DMS79 treated with DMSO at 0.1 percent for 48 hours (cell line): ENCODE measurements at places on chromosomes 12 and 14.
A peak's percentile ranks its signal among the peaks of the same experiment; 100 is the strongest.

GRCh38 chr12:79415746-79416435 lies 274.9 kb downstream of the PAWR start:
- DNase-seq: no peak

DNA sequence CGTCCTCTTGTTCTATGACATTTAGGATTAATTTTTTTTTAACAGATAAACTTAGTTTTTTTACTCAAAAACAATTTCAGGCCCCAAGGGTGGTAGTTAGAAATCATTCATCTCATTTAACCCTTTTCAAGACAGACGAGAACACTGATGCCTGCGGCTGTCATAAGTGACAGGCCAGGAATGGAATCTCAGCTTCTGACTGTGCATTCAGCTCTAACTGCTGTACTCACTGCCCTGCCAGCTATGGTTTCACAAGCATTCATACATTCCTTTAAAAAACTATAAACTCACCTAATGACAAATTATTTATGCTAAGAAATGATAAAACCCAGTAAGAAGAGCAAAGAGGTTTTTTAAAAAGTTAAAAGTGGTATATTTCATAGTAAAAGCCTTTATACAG lies 8.8 kb downstream of the DENND5B start:
- no peak for DNase-seq

DNA sequence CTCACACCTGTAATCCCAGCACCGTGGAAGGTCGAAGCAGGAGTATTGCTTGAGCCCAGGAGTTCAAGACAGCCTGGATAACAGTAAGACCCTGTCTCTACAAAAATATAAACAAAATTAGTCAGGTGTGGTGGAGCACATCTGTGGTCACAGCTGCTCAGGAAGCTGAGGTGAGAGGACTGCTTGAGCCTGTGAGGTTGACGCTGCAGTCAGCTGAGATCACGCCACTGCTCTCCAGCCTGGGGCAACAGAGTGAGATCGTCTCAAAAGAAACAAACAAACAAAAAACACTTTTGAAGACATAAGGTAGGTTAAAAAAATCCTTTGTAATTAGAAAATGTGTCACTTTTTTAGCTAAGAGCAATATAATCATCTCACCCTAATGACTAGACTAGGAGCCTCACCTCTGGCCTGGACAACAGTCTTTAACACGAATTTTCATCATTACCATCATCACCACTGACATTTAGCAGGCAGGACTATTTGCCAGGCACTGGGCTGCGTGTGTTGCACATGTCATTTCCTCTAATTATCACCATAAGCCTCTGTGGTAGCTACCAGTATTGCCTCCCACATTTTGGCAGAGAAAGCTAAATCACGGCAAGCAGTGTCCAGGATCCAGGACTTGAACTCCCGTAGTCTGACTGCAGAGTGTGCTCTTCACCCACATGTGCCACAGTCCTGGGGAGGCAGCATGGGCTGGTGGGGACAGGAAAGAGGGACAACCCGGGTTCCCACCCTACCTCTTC lies 4.6 kb upstream of the SYCP3 start:
- DNase-seq: no peak

- no peak for DNase-seq
These were observed 12.1 kb downstream of the FGD6 start for GRCh38 chr12:95205016-95205624.

GRCh38 chr14:100193417-100194357 lies 34.2 kb upstream of the DEGS2 start:
- DNase-seq: peak; percentile 74
